ENCODE measurements at places on chromosomes 4 and X. TPM values are rescaled to one million over a fixed set of nuclear protein-coding genes. Genes with fewer than 3 reads are reported as not detected.

Gene CHIC2
- total RNA-seq = 75.0 TPM

Gene TCEAL7
- 2.8 TPM for total RNA-seq

Gene TMPRSS11B
- total RNA-seq = not detected

Gene CHRDL1
- 48.6 TPM for total RNA-seq

Gene HGFAC
- total RNA-seq = not detected

Gene TACR3
- not detected for total RNA-seq

Gene WWC2
- 21.1 TPM for total RNA-seq

Gene ERAS
- not detected for total RNA-seq

Gene RBM46
- not detected for total RNA-seq

Data from thoracic aorta (tissue), 2 donors.